ENCODE measurements at places on chromosomes 11 and 22.

DNA sequence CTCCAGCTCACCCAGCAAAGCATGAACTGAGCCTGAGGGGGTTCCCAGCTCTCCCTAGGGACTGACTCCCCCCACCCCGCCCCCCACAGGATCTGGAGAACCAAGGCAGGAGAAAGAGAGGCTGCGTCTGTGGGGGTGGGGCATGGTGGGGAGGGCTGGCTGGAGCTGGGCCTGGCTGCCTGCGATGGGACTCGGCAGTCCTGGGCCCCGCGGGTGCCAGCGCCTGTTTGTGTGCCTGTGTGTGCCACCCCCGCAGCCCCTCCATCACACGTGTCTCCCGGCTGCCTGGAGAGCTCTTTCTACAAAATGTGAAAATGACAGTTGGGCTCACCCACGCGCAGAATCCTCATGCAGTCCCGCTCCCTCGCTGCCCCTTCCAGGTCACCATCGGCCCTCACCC is 46.8 kb downstream of the CACNA1I start:
- DNase-seq, result no peak

DNA sequence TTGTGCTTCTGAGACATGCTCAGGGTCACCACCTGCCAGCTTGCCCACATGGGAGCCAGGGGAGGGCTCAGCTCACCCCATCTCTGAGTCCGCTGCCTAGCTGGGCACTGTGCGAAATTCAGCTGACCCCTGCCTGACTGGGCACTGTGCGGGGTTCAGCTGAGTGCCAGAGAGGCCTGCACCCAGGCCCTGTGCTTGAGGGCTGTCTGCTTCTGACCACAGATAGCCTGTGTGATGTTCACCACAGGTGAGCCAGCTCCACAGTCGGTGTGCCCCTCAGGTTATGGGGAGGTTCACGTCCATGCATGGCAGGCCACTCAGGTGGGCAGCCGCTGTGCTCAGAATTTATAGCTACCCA is 84.5 kb upstream of the SUSD2 start:
- no peak for DNase-seq

- DNase-seq, result no peak
Measured at GRCh38 chr22:19848298-19849224, 6.1 kb downstream of the GNB1L start.

GRCh38 chr22:36768616-36769015 is 7.3 kb downstream of the IFT27 start:
- DNase-seq, result no peak

- no peak for DNase-seq
Measured at GRCh38 chr11:61542024-61542461, 33.5 kb downstream of the LRRC10B start.

GRCh38 chr11:12085371-12086251 is 24.8 kb upstream of the MICAL2 start:
- no peak for DNase-seq

DNA sequence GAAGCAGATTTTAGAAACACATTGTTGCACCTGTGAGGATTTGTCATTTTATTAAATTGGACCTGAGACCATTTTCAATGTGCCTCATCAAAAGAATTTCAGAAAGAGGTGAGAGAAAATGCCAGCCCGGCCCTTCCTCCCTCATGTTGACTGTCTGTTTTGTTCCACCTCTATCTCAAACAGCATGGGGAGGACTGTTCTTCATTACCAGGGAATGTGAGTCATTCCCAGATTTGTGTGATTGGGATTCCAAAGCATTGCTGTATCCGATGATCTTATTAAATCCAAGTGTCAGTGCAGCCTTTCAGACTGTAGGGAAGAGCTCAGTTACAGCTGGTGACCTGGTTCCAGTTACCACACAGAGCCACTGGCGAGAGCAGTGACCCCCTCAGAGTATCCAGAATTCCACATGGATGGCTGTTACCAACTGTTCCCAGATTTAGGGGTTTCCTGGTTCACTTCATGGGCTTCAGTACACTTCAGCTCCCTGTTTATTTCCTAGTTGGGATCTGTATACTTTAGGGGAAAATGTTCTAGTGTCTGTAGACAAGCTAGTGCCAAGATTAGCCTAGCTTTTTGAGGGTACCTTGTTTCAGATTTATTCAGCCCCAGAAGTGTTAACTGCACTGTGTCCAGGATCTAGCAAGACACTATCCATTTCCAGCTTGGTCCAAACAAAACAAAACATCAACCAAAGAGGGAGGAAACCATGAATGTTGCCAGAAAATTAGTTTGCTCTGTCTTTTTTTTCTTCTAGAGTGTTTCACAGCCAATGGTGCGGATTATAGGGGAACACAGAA is 20.9 kb downstream of the KREMEN1 start:
- no peak for DNase-seq

- no peak for DNase-seq
Measured at GRCh38 chr11:70863186-70863585, 389.2 kb downstream of the SHANK2 start.

DNA sequence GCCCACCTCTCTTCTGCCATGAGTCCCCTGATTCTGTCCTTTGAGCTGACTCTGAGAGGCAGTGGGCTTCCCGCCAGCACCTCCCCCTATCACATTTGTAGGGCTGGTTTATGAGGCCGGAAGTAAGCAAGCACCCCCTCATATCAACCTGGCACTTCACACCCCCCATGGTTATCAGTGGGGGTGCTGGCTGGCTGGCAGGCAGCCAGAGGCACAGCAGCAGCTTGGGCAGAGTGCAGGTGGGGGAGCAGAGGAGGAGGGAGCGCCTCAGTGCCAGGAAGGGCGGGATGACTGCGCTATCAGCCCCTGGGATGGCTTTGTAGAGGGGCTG is 22.9 kb upstream of the CHRM4 start:
- no peak for DNase-seq

GRCh38 chr11:10021563-10021962 is 272.5 kb downstream of the SBF2 start:
- no peak for DNase-seq
